ENCODE measurements at places on chromosomes 7 and 10. TPM values are rescaled to one million over a fixed set of nuclear protein-coding genes. Genes with fewer than 3 reads are reported as not detected.

DNA sequence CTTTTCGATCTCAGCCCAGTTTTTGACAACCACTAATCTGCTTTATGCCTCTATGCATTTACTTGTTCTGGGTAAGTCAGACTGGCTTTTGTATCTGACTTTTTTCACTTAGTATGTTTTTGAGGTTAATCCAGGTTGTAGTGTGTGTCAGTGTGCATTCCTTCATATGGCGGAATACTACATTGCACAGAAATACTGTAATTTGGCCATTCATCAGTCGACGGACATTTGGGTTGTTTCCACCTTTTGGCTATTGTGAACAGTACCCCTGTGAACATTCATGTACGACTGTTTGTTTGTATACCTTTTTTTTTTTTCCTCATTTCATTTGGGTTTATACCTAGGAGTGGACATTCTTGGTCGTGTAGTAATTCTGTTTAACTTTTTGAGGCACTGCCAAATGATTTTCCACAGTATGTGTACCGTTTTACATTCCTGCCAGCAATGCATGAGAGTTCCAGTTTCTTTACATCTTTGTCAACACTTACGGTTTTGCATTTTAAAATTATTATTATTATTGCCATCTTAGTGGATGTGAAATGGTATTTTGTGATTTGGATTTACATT lies 57.4 kb downstream of the MKLN1 start:
- no peak for DNase-seq

GRCh38 chr7:150909200-150909995 lies 57.1 kb downstream of the AOC1 start:
- no peak for DNase-seq

DNA sequence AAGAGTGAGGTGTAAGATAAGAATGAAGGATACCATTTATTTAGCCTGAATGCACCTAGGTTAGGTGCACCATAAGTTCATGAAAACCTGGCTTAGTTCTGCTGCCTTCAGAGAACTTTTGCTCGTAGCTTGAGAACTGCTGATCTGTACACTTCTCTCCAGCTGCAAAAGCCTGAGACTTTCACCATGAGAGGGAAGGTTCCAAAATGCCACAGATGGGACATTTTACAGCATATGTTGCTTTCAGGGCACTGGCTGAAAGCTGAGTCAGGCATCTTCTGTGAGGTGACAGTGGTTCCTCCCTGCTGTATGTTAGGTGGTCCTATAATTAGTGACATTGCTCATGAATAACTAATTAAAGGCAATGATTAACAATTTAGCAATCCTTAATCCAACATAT lies 298.3 kb downstream of the GALNT17 start:
- no peak for DNase-seq

The BRAF gene
- total RNA-seq = 9.0 TPM

The TMEM196 gene
- not detected for total RNA-seq
